ENCODE measurements at places on chromosomes 11 and 22.

- no peak for DNase-seq
These were observed 19.1 kb downstream of the INCENP start for GRCh38 chr11:62142921-62143320.

DNA sequence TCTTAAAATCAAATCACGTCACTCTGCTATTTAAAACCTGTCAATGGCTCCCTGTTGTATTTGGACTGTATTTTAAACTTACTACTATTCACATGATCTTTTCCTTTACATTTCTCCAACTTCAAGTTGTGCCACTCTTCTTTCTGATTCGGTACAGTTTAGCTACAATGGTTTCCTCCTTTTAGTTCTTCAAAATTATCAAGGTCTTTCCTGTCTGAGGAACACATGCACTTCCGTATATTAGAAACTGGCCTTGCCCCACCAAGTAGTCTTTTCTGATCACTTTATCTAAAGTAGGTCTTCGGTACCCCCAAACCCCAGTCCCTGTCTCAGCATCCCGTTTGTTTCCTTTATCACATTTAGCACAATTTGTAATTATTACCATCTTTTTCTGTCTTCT, 81.8 kb downstream of the MTMR3 start:
- no peak for DNase-seq

DNA sequence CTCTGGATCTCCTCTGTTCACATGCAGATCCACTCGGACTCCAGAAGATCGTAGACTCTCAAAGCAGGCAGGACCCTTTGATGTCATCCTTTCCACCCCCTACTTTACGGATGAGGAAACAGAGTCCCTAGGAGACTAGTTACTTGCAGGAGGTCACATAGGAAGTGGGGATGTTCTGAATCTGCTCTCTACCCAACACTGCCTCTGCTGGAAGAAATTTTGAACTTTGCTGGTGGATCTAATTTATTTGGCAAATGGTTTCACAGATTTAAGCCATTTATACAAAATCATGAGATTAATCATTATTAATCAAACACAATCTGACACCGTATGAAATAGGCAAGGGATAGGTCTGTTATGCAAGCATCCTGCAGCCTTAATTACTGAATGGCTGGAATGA, 55.0 kb upstream of the USP47 start:
- no peak for DNase-seq

GRCh38 chr11:83070044-83070701, 1.5 kb downstream of the RAB30 start:
- DNase-seq, result no peak

GRCh38 chr11:132051704-132052103, 681.3 kb downstream of the NTM start:
- no peak for DNase-seq

- no peak for DNase-seq
These were observed 20.8 kb downstream of the CHRDL2 start for GRCh38 chr11:74710281-74710938.
